Epithelial cell of esophagus (primary cell): ENCODE measurements at places on chromosomes 5 and 9.
A peak's percentile ranks its signal among the peaks of the same experiment; 100 is the strongest.

DNA sequence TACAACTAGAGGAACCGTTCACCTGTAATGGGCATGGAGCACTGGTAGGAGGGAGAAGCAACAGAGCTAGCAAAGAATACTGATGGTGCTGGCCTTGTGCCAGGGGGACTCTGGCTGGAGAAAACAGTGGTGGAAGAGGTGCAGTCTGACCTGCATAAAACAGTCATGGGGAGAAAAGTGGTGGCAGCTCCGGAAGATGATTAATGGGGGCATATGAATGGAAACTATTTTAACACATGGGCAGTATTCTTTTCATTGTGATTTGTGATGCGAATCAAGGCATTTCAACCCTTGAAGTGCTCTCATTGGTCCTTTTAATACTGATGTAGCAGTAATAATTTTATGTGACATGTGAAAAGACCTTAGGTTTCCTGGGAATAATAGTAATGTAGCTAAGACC is 219.6 kb downstream of the ADAMTS6 start:
- no peak for DNase-seq

- no peak for DNase-seq
Measured at GRCh38 chr5:32274548-32275395, 38.0 kb downstream of the MTMR12 start.

DNA sequence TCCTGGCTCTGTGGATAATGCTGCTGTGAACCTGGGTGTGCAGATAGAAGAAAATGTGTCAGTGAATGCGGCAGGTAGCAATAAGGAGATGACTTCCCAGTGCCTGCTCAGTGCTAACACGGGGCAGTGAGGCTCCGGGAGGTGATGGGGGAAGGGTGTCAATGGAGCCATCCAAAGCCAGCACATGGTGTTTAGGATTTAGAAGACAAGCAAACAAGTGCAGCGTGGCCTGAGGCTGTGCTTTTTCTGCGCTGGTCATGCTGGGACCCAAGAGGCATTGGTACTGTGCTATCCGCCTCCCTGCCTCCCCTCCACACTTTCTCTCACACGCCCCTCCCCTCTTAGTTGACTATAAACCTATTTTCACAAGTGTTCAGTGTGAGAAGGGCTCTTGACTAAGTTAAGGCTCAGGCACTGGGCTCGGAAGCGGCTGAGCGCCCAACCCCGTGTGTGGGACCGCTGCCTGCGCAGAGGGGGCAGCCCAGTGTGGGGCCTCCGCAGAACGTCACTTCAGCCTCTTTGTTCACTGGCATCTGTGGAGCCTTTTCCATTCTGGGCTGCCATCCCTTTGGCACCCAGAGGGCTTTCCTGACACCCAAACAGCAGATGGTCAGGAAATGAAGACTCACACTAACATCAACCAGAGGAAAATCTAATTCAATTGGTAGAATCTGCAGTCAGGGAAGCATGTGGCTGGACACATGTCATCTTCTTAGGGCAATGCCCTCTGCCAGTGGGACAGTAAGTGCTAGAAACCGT is 21.8 kb upstream of the NINJ1 start:
- no peak for DNase-seq

GRCh38 chr5:133266966-133267365 is 215.2 kb downstream of the HSPA4 start:
- no peak for DNase-seq

GRCh38 chr5:136106351-136107031 is 26.2 kb upstream of the SMAD5 start:
- no peak for DNase-seq

DNA sequence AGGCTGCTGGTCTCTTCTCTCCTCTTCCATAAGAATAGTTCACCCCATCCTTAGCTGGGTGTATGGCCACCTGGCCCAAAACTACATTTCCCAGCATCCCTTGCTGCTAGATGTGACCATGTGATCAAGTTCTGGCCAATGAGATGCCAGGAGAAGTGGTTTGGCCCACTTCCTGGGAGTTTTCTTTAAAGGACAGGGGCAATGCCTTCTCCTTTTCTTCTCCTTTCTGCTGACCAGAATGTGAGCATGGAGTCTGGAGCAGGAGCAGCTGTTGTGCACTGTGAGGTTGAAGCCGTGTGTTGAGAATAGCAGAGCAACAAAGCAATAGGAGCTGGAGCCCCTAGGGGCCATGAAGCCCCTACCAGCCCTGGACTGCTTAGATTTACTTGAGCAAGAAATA is 36.8 kb downstream of the C9orf50 start:
- peak; percentile 81 for DNase-seq

DNA sequence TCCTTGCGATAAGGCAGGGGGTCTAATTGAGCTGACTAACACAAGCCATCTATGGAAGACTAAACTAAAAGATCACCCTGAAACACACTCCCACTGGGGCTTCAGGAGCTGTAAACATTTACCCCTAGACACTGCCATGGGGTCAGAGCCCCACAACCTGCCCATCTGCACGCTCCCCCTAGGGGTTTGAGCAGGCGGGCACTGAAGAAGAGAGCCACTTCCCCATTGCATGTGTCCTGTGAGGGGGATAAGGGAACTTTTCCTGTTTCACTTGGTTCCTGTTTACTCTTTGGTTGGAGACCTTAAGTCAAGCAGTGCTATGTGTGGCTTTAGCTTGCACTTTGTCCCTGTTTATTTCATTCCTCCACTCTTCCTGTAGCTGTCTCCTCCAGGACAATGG is 1929.5 kb upstream of the CDH9 start:
- no peak for DNase-seq

DNA sequence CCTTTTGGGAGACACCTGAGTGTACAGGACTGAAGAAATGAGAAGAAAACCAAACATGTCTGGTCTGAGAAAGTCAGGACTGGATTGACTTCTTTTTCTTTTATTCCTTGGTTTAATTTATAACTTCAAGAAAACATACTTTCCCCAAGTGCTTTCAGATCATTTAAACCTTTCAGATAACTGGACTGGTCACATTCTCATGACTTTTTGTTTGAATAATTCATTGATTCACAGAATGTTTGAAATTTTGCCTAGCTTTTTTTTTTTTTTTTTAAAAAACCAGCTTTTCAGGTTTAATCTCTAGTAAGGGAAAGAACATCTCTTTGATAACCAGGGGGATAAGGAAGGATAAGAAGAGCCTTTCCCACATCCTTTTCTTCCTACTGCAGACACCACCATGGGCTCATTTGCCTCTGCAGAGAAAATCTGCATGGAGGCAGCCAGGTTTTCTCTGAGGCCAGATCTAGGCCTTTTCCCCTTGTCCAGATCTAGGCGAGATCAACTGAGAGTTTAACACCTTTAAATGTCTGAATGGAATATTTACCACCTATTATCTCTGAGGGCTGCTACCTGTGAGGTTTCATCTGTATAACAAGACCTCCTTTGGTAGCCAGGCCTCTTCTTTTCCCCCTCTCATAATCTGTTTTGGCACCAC is 45.0 kb upstream of the SLC28A3 start:
- DNase-seq = no peak

DNA sequence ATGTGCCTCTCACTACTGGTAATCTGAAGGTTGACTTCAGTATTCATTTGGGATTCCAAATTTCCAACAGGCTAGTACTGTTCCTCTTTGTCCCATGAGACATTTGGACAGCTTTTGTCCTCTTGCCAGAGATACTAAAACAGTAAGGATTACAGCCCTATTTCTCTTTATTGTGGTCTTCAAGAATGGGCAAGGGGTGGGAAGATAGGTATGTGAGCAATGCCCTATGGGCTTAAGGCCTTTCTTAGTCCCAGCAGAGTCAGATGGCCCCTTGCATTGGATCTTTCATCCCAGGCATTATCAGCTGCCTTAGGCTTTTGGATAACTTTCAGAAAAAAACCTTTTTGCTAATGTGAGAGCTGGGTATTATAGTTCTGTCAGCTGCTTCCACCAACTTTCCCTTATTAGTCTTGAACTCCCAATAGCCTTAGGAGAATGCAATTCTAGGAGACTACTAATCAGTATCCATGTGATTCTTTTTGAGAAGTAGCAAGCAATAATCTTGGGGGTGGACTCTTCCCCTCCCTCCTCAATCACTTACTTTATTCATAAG is 361.1 kb upstream of the NUDT12 start:
- no peak for DNase-seq

DNA sequence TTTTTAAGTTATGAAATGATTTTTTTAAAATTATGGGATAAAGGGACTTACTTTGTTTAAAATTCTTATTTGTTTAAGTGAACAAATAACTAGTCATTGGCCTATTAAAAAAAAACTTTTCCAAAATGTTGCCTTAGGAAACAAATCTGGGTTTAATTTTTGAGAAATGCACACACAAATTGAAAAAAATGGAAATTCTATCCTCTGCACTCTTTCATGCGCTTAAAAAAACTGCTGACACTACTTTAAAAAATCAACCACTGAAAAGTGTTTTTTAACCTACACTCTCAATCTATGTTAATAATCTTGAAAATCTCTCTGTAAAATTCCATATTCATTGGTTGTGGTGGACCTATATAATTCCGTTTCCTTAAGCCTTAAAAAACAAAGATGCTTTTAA is 163.4 kb upstream of the DAB2 start:
- DNase-seq = no peak

DNA sequence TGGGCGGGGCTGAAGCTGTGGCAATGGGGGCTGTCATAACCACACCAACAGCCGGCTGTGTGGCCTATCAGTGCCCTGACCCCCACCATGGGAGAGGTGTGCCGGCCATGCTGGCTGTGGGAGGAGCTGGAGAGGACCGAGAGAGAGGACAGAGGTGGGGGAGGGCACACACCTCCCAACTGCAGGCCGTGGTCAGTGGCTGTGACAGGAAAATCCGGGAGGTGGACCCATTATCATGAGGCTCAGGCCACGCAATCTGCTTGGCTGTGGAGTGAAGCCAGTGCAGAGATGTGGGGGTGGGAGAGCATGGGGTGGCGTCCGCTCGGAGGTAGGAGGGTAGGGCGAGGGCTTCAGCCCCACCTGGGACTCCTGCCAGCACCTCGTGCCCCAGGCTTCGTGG is 136.1 kb downstream of the RXRA start:
- no peak for DNase-seq

GRCh38 chr9:89417832-89418473 is 80.0 kb downstream of the SEMA4D start:
- no peak for DNase-seq

DNA sequence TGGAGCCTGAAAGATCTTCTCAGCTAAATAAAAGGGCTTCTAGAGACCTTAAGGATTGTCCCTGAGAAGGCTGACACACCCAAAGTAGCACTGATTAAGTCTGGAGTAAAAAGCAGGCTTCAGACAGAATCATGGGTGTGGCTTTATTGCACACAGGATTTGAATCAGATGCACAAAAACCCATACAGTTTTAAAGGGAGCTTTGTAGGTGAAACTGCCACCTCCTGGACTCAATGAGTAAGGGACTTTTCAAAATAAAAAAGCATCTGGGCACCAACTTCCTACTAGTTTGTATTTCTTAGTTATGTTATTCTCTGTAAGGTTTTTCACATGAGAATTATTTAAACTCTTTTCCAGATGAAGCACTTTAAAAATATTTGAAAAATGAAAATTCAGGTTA is 129.4 kb downstream of the EDIL3 start:
- peak; percentile 62 for DNase-seq

GRCh38 chr5:174688441-174689354 is 35.7 kb upstream of the MSX2 start:
- no peak for DNase-seq

- no peak for DNase-seq
Measured at GRCh38 chr9:21141427-21141882, at the start of gene IFNW1. TSS of gene IFNW1 (minus strand) at chr9:21141832. CDS start at chr9:21141570, 262 bp downstream.

GRCh38 chr5:27523629-27524028 is 485.2 kb upstream of the CDH9 start:
- no peak for DNase-seq

DNA sequence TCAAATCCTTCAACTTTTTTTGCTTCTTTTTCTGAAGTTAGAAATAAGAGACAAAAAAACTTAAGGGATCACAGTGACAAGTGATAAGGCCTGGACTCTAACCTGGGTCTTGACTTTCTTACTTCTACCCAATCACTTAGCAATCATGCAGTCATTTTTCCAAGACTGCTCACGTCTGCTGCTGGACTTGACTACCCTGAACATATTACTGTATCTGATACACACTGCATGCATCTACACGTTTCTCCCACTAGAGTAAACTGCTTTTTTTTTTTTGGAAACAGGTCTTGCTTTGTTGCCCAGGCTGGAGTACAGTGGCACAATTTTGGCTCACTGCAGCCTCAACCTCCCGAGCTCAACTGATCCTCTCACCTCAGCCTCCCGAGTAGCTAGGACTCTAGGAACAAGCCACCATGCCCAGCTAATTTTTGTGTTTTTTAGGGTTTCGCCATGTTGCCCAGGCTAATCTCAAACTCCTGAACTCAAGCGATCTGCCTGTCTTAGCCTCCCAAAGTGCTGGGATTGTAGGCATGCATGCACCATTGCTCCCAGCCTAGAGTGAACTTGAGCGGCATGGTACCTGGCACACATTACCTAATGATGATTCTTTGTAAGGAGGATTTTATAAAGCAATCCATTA is 7.4 kb downstream of the PLIN2 start:
- peak; percentile 52 for DNase-seq

DNA sequence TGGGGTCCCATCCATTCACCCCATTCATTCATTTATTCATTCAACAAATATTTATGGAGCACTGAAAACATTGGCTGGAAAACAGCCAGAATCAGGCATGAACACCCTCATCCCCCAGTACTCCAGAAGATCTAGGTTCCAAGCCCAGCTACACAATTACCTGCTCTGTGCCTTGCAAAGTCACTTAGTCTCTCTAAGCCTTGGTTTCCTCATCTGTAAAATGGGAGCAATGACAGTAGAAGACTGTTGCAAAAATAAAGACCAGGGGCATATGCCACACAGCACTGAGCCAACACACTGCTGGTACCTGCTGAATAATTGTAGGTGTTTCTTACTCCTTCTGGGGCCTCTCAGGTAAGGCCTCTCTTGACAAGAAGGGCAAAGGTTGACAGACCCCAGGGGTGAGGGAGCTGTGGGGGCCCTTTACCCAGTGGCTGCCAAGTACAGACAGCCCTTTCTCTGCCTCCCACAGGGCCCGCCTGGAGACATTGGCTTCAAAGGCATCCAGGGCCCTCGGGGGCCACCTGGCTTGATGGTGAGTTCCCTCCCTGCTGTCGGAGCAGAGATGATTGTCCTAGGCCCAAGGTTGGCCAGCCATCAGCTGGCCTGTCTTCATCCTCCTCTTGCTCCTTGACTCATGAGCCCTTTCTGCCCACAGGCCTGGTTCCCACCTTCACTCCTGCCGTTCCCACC is 22.6 kb upstream of the ORM1 start:
- DNase-seq = no peak

- peak; percentile 92 for DNase-seq
Measured at GRCh38 chr9:107504585-107505455, 15.3 kb upstream of the KLF4 start.

- no peak for DNase-seq
Measured at GRCh38 chr5:178257650-178258049, 25.0 kb upstream of the PHYKPL start.
